Activated effector memory CD4-positive, alpha-beta T cell treated with anti-CD3 and anti-CD28 coated beads, Interleukin-2, amount 50 U/mL, for 16 hours (primary cell): ENCODE measurements at places on chromosomes 1 and 21.

DNA sequence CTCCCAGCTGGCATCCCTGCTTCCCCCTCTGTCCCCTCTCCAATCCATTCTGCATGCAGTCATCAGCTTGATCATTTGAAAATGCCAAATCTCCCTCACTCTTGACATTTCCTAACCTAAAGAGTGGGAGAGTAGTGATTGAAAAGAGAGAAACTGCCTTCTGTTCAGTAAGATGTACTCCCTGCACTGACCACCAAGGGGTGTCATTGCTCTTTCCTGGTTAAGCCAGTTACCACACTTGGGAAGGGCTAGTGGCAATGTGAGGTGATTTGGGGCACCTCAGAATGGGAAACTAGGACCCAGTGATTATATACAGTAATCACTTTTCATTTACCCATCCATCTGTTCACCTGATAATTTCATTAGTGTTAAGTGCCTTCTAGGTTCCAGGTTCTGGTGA is 6.9 kb upstream of the TMEM269 start:
- no peak for DNase-seq

- no peak for DNase-seq
Observed at GRCh38 chr1:26148887-26149286, 10.0 kb upstream of the FAM110D start.

GRCh38 chr1:53435151-53435550 is 24.0 kb upstream of the DMRTB1 start:
- DNase-seq: no peak

GRCh38 chr1:208775841-208776240 is 531.7 kb upstream of the PLXNA2 start:
- DNase-seq: no peak

GRCh38 chr1:93348104-93348728 is 2.5 kb downstream of the DR1 start:
- DNase-seq: no peak

DNA sequence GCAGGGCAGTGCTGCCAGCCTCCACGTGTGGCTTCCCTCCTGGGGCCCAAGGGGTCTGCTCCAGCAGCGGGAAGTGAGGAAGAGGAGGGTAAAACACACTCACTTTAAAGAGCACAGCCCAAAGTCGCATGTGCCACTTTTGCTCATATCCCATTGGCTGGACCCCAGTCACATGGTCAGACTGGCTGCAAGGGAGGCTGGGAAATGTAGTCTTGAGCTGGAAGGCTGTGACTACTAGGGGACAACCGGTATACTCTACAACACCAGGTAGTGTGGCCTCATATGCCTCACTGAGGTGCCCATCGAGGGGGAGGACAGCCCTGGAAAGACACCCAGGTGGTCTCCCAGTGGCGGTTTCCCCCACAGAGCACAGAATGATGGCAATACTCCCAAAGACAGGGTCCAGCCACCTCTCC is 45.2 kb downstream of the CAMK2N1 start:
- peak; percentile 74 for DNase-seq

- DNase-seq: no peak
Observed at GRCh38 chr1:119084798-119085197, 55.7 kb downstream of the WARS2 start.

GRCh38 chr1:229953736-229954326 is 113.2 kb upstream of the GALNT2 start:
- no peak for DNase-seq

DNA sequence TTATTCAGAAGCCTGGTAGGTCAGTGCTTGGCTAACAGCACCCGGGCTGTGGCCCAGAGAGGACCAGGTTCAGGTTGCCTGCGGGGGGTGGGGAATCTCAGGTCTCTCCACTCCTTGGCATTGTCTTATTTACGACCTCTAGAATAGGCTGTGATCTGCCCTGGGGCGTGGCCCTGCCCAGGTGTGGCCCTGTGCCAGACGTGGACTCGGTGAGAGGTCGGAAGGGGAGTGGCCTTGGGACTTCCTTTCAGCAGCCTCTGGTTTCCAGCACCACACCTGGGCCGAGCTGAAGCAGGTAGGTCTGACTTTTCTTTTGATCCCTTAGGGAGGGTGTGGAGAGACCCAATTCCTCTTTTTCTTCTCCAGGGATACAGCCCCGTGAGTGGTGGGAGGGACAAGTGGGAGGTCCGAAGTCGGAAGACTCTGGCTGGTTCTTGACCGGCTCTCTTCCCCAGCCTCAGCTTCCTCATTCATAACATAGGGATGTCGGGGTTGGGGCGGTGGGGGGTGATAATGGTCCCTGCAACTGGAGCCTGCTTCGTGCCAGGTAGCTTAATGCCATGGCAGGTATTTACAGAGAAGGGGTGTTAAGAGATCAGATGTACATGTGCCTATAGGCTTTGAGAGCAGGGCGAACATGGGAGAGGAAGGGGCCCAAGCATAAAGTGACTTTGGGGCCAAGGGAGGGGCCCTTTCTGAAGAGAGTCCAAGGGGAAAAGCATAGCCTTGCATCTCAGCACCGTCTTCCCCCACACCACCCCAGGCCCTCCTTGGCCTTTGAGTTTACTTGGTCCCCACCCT is 16.5 kb downstream of the ACOT11 start:
- peak; percentile 62 for DNase-seq

DNA sequence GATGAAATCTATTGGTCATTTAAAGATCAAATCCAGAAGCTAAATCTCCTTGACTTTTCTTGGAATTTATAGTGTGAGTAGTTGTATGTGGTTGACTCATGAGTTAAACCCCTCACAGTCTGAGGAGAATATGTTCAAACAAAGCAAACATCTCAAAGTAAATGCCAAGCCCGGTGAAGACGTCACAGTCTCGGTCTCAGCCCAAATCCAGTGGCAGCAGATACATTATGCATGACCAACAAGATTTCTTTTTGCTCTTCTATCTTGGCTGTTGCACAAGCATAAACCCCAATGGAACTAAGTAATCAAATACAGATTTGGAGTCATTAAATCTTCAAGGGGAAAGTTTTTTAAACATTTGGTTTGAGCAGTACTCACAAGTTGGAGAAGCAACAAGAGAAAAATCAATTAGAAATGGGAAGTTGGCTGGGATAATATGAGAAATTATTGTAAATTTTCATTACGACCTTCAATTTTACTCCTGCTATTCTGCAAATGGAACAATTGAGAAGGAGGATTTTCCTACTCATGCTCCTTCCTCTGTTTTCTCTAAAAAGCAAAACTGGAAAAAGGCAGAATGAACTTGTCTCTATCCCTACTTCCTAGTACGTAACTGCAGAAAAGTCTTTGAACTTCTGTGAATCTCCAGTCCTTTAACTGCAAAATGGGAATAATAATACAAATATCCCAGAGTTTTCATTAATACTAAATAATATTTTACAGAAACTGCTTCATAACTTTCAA is 575.8 kb downstream of the NUF2 start:
- DNase-seq: no peak

- peak; percentile 61 for DNase-seq
Observed at GRCh38 chr1:109792056-109792831, 28.5 kb upstream of the EPS8L3 start.

DNA sequence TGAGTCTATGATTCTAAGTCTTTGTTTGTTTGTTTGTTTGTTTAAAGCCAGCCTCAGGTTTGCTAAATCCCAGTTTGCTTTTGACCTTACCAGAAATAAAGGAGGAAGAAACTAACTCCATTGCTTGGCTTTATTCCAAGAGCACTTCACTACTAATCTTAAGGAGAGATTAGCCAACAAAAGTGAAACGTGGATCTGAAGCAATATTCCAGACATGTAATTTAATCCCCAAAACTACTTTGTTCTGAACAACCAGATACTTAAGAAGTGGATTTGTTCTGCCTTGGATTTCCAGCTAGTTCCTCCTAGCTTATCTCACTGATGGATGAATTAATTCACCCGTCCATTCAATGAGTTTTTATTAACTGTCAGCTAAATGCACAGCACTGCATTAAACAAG is 15.9 kb upstream of the CEP350 start:
- no peak for DNase-seq

DNA sequence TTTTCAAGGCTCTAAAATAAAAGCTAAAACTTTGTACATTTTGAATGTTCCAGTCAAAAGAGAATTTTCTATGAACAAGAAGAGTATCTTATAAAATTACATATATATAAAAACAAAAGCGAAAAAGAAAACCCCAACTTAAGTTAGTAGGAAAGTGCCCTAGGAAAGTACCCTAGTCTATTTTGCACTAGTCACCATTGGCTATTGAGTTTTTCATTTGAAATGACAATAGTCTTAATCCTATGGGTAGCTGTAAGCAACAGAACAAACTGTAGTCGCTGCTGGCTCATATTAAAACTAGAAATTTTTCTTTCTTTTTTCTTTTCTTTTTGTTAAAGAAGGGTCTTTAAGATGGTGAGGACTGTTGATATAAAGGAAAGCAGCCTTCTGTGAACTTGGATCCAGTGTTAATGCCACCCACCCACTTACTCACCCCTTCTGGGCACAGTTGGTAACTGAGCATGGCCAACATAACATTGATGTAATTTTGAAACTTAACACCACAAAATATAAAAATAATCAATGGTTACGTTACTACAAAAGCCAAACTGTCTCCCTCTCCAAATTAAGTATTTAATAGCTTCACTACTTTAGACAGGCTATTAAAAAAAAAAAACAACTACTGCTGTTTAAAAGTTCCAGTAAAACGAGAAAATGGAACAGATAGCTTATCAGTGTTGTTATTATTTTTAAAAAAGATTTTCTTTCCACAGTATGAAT is 177.0 kb downstream of the EIF4G3 start:
- DNase-seq: no peak

DNA sequence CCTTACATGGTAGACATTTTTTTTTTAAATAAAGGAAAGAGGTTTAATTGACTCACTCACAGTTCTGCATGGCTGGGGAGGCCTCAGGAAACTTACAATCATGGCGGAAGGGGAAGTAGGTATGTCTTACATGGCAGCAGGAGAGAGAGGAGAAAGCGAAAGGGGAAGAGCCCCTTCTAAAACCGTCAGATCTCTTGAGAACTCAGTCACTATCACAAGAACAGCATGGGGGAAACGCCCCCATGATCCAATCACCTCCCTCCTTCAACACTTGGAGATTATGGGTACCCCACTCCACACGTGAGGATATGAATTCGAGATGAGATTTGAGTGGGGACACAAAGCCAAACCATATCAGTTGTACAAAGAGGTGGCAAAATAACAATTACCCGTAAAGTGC is 301.7 kb downstream of the GRIK1 start:
- DNase-seq: no peak

GRCh38 chr1:210372931-210373627 is 44.4 kb downstream of the HHAT start:
- DNase-seq: no peak

DNA sequence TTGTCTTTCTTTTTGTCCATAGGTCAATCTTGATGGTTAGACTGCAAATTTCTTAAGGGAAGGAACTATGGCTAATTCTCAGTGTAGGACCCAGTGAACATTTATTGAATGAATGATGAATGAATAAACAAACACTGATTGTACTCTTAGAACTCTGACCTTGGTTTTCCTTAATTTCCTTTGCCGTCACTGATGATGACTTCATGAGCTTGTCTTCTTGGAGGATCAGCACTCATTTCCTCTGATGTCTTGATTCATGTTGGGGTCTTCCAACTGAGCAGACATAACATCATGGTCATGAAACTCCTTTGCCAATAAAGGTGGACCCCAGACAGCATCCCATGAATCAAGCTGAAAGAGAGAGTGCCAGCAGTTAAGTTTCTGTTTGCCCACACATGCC is 96.3 kb downstream of the PLPP3 start:
- DNase-seq: no peak

DNA sequence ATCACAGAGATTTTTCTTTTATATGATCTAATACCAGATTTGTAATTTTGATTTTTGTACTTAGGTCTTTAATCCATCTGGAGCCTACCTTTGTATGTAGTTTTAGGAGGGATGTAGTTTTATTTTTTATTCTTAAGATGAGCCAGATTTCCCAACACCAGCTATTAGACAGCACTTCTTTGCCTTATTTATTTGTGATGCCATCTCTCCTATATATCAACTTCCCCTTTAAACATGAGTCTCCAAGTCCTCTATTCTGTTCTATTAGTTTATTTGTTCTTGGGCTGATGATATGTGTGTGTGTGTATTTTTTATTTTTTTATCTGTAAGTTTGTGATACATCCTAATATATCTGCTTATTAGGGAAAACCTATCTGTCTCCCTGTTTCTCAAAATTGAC is 94.2 kb downstream of the PHTF1 start:
- DNase-seq: no peak

- DNase-seq: no peak
Observed at GRCh38 chr1:9279172-9279840, 13.4 kb upstream of the SPSB1 start.

DNA sequence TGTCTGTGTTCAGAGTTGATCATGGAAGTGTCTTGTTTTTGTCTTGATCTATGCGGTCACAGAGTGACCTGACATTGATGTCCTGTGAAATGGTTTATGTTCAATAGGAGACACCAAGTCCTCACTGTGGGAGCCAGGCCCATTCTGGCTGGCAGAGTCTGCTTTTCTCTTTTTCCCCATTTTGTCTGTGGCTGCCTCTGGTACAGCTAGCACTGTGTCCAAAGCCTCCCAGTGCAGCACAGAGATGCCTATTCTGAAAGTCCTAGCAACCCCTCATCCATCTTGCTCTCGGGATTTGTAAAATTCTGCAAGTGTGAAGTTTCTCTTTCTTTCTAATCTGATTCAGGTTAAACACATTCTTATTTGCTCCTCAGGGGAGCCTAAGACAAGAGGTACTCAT is 14.3 kb downstream of the TNN start:
- no peak for DNase-seq

DNA sequence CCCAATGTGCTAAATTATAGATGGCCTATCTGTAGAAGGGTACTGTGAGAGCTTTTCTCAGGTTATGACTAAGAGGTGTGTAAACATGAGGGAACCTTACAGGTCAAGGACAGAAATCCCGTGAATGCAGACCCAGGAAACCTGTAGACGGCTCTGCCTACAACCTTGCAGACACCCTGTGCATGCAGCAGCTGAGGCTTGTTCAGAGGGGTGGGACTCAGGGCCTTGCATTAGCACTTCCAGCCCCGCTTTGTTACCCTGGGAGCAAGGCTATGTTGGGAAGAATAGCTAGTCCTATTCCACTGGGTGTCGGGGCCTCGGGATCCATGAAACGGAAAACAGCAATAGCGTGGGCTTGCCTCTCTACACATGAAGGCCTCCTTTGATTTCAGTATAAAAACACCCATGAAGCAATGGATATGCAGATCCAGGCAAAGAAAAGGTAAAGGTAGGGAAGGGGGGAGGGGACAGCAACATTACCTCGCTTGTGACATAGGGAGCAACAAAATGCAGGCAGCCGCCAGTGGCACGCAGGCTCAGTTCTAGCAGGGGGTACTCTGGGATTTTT is 9.5 kb upstream of the NDUFS5 start:
- DNase-seq: no peak

GRCh38 chr1:201763455-201764140 is 65.4 kb upstream of the IPO9 start:
- DNase-seq: no peak

DNA sequence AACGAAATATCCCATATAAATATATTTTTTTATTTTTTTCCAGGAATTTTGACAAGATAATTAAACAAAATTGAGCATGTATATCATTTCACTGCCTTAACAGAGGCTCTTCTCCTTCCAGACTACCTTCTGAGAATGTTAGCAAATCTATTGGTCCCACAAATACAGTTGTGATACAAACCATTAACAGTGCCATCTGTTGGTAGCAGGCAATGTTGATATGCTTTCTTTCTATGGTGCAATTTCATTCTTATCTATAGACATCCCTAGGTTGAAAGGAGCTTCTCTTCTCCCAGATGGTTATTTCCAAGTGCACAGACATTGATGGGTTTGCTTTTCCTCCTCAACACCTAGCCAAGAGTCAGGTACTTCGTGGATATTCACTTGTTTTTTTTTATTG is 303.6 kb downstream of the USH2A start:
- no peak for DNase-seq

- no peak for DNase-seq
Observed at GRCh38 chr1:148160343-148161052, 8.4 kb upstream of the NBPF11 start.
